CD4-positive, alpha-beta T cell treated with Interleukin-6 at 100 ng/mL for 8 hours (primary cell): ENCODE measurements at places on chromosomes 12 and 14.

DNA sequence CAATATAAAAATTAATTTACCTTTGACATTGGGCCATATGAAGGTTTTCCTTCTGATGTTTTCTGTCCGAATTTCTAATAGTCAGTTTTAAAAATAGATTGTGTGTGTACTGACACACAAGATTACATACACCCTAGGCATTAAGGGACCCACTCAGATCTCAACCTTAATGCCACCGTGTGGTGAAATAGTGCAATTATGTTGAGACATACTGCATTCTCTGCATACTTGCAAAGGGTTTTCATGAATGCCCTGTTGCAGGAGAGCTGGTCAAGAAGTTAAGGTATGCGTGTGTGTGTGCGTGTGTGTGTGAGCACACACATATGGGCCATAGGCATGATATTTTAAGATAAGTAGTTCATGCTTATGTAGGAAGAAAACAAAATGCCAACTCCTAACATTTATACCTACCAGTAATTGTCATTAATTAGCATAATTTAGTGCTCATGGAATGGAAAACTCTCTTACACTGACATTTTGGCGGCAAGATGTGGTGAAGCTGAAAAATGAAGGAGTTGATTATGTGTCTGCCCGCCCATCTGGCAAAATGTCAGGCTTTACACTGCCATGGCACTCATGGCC is 58.8 kb downstream of the PIK3C2G start:
- DNase-seq, result no peak

- no peak for DNase-seq
Observed at GRCh38 chr12:104909761-104910160, 48.3 kb downstream of the SLC41A2 start.

DNA sequence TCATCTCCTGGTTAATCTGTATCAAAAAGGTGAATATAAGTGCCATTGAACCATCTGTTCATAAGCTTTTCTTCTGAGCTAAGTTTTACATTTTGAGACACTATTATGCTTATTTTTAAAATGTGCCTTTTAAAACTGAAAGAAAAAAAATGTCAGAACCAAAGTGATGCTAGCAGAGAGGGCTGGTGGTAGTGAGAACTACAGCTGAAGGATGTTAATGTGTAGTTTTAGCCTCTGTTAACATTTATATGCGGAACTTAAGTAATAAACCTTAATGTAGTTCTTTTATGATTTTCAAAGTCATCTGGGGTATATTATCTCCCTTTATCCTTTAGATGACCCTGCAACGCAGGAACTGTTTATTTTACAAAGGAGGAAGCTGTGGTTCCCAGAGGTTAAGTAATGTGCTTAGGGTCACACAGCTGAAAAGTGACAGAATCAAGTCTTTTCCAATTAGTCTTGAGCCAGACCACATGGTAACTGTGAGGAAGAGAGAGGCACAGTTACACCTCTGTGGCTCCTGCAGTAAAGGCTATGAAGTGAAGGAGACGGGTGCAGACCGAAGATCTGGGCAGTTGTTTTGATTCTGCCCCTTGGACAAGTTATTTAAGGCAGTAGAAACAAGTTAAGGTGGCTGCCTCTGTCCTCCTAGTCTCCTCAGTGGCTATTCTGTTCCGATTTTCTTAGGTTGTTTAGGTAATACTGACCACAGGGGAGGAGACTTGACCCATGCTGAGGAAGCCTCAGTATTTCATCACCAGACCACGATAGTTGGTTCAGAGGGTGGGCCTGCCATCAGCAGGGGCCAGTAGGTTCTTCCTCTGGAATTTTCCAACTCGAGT is 23.9 kb downstream of the GNG2 start:
- DNase-seq, result no peak

- no peak for DNase-seq
Observed at GRCh38 chr12:18882690-18883089, 144.8 kb downstream of the CAPZA3 start.

- peak; percentile 53 for DNase-seq
Observed at GRCh38 chr14:96424109-96424989, 32.4 kb downstream of the AK7 start.

DNA sequence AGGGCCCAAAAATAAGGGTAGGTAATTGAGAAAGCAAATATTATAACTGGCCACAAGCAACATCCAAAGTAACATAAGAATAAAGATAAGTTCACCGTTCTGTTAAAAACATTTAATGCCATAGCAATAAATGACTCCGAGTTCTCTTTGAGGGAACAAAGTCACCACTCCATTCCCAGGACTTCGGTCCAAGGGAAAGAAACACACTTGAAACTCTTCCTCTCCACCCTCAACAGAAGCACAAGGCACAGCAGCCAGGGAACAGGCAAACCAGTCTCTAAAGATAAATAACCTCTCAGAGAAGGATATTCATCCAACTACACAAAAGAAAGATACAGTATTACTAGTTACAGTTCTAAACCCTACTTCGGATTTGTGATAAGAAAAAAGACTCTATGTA is 2.5 kb downstream of the SETD3 start:
- no peak for DNase-seq

- DNase-seq, result no peak
Observed at GRCh38 chr12:32062881-32063280, 43.8 kb upstream of the BICD1 start.

DNA sequence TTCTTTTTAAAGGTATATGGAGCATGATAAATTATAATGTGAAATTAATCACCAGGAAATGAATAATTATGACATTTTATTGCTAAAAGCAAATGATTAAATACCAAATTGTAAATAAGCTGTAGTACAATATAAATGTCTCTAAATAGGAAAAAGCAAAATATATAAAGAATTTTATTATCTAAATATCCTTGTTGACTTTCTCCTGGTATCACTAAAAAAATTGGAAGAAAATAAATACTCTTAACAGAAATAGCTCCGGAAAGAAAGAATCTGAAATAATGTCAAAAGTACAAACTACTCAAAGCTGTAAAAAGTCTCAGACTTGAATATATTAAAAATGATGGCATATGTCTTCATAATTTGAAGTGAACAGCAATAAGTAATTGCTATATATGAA is at the start of gene OR11H7:
Gene OR11H7, plus strand, starts transcription at position 301 of the 400 bp plus-strand sequence.
- no peak for DNase-seq

DNA sequence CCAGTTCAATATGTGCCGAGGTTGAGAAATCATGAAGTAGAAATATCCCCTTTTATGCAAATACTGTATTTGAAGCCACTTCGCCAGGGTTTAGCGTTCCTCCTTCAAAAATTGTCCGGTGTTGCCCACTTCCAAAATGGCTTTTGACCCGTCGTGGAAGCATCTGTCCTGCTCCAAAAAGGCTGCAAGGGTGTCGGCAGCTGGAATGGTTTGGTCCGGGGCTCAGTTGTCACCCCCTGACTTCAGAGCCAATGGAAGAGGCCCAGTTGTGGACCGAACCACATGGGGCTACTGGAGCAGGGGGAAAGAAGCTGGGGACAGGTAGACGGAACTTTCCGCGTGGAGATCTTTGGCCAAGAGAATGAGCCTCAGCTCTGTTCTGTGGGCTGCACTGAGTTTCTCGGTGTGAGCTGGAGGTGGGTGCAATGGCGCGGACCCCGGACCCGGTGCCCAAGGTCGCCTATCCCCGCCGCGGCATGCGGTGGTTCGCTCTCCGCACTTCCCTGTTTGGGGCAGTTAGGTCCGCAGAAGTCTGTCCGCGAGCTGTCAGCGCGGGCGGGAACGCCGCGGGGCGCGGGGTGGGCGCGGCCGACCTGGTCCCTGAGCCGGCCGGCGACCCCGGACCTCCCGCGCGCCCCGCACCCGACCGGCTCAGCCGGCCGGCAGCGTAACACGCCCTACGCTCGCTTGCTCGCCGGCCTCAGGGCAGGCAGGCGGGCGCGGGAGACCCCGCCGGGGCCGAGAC is at the start of gene ANKRD13A:
Gene ANKRD13A, plus strand, starts transcription at position 527 of the 745 bp plus-strand sequence. CDS start 259 bp downstream, outside the sequence.
- DNase-seq, result peak; percentile 93

DNA sequence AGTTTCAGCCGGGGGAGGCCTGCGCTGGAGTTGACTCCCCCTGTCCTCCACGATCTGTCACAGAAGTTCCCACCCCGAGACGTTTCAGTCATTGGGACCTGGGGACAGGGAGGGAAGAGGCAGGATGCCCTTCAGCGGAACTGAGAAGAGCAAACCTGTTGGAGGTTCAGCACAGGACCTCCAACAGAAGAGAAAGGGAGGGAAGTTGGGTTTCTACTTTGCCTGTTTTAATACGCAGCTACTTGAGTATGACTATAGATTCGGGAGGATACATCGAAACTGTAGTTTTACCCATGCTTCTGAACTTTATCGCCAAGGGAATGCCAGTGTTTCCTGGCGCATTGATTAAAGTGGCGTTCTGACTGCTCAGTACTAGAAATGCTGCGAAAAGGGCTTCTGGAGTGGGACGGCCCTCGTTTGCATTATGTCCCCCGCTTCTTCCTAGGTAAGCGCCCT is 2.3 kb upstream of the DUSP6 start:
- no peak for DNase-seq

DNA sequence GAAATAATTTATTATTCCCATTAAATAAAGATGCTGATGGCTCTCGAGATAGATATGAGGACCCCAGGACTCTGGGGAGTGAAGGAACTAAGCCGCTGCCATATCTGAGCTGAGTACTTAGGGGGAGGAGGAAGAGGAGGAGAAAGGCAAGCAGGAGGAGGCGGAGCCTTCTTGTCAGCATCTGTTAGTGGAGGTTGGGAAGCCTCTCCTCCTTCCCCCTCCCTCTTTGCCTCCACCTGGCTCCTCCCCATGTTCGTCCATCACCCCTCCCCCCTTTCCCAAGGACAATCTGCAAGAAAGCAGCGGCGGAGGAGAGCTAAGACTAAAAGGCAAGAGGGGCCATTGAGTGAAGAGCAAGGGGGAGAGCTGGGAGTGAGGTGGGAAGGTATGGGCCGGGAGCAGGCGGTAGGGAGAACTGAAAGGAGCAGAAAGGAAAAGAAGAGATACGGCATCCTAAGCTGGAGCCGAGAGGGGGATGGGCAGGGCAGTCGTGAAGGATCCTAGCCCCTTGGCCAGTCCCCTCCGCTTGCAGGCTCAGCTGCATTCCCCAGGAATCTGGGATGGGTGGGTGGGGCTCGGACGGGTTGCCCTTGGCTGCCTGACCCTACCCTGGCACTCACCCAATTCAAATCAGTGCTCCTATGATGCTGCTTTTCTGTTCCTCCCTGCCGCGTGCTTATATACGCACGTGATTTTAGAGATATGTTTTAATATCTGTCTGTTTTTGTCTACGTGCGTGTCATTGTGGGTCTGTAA is at the start of gene PFKM:
Gene PFKM, plus strand, starts transcription at position 287 of the 756 bp plus-strand sequence. CDS start 3,411 bp downstream, outside the sequence.
- DNase-seq, result peak; percentile 79

- no peak for DNase-seq
Observed at GRCh38 chr12:122106843-122107242, 28.3 kb downstream of the MLXIP start.

DNA sequence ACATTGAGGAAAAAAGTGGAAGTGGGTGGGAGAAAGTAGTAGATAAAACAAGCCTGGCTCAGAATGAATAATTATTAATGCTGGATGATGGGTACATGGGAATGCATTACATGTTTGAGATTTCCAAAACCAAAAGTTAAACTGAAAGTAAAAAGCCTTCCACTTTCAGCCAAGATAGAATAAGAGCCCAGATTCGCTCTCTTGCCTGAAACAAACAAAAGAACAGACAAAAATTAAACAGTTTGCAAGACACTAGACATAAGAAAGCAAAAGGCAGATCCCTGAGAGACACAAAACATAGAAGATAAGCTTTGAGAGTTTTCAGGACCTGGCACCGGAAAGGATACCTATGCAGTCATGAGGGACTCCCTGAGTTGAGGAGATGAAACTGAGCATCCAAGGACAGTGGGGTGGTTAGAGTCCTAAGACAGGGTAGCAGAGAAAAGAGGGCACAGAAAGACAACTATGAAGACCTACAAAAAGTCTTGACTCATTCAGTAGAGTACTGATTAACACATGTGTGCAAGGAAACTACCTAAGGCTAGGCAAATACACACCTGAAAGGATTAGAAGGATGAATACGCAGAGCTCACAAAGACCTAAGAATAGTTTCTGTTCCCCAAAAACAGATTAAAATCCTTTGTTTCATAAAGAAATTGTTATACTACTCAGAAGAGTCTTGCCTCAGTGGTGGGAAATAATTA is 54.1 kb downstream of the CEP83 start:
- DNase-seq, result no peak

DNA sequence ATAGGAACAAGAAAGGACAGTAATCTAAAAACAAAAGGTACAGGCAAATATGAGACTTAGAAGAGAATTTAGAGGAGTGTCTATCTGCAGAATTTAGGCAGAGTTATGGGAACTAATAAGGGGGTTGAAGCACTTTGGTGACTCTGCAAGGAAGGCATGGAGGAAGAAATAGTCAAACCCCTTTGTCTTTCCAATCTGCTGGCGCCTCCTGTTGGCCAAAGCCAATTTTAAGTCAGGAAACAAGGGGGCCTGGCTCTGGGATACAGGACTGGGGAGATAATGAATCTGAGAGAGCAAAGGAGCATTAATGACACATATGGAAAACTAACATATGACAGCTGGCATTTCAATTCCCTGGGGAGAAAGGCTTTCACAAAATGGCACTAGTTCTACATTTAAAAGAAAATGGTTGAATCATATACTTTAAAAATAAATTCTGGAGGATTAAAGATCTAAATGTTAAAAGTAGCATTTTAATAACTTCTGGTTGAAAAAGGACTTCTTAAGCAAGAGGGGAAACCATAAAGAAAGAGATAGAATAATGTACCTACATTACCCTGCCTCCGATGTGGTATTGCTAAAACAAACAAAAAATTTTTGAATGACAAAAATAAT is 48.5 kb upstream of the CSRP2 start:
- DNase-seq, result no peak

DNA sequence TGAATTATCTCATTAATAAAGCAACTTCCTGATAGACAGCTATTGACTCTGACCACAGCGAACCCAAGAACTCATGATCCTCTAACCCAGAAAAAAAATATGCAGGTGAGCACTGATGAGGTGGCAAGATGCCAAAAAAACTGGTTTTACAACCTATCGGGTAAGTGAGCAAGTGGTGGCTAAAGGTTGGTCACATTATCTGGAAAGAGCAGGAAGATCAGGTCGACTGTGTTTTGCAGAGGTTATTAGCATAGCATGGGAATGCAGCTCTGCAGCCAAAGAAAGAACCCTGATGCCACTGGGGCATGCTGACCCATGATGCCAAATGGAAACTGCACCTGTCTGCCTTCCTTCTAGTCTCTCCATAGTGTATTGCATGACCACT is 23.5 kb downstream of the BHLHE41 start:
- DNase-seq, result no peak

DNA sequence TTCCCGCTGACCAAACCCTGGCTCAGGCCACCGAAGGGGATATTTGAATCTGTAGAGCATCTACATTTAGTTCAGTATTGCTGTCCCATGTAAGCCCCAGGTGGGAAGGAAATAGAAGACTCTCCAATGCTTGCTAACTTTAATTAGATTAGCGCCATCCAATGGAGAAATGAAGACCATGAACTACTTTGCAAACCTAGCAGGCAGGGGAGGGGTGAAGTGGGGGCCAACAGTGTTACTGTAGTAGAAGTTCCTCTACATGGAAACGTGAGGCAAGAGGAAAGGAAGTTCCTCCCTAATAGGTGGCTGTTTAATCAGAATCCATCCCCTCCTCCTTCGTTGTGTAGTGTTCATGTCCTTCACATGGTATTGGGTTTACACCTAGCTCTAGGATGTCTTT is 9.3 kb upstream of the DENND5B start:
- DNase-seq, result no peak
